Frontal cortex (tissue), 4 donors: ENCODE measurements at places on chromosomes 16 and 17.

GRCh38 chr16:595942-596735, 6.3 kb downstream of the RAB40C start:
- no peak for DNase-seq

GRCh38 chr16:69827524-69827923, 65.4 kb downstream of the WWP2 start:
- DNase-seq, result no peak

DNA sequence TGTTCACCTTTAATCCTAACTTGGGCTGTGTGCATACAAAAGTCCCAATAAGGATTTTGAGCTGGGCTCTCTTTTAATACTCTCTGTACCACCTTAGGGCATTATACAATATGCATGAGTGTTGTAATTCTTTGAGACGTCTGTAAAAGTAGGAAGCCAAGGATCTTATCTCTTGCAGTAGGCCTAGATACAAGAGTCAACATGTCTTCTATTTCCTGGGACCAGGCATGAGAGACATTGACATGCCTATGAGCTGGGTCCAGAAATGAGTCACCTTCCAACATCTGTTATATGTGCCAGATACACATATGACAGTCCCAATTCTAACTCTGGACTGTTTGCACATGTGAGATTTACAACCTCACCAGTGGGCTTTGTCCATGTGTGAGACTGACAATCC, 1911.2 kb downstream of the TP53TG3F start:
- DNase-seq, result no peak

DNA sequence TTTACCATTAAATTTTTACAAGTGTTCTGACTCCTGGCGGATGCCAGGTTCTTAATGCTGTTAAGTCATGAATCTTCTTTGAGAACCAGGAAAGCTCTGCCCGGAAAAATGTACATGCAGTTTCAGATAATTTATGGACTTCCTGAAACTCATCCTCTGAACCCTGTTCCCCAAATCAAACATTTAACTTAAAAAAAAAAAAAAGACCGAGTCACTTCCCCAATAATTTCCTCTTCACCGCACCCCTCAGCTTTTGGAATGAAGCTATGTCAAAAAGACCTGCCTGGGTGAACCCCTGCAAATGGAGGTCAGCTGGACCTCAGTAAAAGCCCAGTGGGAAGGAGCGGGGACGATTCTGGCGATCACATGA, 15.0 kb downstream of the ZNF232 start:
- no peak for DNase-seq

DNA sequence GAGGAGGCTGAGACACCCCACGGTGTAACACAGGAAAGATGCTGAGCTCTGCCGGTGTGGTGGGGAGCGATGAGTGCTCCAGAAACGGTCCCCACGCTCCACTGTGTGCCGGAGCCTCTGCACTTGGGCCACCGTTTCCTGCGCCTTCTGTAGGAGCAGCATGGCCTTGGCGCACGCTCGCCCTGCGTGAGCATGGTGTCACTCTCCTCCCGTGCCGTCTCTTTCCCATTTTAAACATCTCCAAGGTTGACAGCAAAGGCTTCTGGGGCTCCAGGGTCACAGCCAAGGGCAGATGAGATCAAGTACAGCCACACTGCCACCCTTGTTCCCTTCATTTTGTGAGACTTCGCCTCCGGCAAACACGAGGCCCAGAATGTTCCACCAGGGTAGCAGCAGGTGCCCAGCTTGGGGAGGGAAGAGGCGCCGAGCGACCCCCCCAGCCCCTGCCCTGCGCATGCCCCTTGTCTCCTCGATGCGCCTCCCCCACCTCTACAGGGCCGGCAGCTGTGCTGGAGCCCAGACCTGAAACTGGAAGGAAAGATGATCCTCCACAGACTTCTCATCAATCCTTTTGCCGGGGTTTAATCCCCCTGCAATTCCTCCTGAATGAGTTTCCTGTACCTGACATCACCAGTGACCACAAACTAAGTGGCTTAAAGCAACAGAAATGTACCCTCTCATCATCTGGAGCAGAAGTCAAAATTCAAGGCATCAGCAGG, 19.9 kb upstream of the OSGIN1 start:
- DNase-seq, result no peak

- DNase-seq, result no peak
These were observed 82.8 kb upstream of the NOG start for GRCh38 chr17:56510554-56511342.

GRCh38 chr16:49588729-49589384, 215.3 kb downstream of the C16orf78 start:
- no peak for DNase-seq

- no peak for DNase-seq
These were observed 550.1 kb upstream of the CDH8 start for GRCh38 chr16:62586128-62586862.

GRCh38 chr17:69800870-69801269, 274.2 kb upstream of the KCNJ16 start:
- no peak for DNase-seq
